ENCODE measurements at places on chromosomes 7 and 10. TPM values are rescaled to one million over a fixed set of nuclear protein-coding genes. Genes with fewer than 3 reads are reported as not detected.

RPEL1 gene
- not detected for total RNA-seq

TFPI2 gene
- total RNA-seq, result 0.68 TPM

GIMAP7 gene
- 11.9 TPM for total RNA-seq

OGDHL gene
- total RNA-seq, result 4.2 TPM

RET gene
- 1.6 TPM for total RNA-seq

HKDC1 gene
- total RNA-seq, result 26.8 TPM

ZPBP gene
- total RNA-seq, result not detected

DNA sequence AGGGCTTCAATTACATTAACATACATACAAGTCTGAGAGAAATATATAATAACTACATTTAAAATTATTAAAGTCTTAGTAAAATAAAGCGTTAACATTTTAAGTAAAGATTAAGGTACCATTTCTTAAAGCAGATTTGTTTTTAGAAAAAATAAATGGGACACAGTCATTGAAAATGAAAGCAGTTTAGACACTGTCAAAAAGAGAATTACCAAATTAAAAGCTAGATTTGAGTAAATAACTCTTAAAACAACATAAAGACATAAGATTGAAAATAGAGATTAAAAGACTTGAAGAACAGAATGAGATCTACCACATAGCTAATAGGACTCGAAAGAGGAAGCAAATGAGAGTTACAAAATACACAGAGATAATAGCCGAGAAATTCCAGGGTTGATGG is 562.2 kb upstream of the FOXK1 start:
- no peak for DNase-seq

DNA sequence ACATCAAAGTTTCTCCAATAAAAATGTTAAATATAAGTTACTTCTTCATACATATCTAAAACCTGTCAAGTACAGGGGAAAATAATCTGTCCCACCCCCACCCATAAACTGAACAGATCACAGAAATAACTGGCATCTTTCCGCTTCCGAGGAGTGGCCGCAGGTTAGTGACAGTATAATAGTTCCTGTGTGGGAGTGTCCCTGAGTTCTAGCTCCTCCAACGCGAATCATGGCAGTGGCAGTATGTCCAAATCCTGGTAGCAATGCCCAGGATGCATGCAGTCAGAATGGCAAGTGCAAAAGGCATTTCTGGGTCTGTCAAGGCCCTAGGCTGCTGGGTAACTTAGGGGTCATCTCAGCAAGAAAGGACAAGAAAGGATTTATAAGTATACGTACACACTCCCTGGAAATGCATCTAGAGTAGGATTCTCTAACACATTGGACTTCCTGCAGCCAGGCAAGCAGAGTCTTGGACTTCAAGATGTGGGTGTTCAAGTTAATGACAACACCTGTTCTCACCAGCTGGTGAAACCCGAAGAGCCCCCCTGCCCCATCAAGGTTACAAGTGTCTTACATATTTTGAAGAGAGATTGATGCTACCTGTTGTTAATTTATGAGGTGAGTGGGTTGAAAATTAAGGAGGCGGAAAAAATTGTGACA is 94.4 kb upstream of the COL1A2 start:
- DNase-seq, result no peak

DNA sequence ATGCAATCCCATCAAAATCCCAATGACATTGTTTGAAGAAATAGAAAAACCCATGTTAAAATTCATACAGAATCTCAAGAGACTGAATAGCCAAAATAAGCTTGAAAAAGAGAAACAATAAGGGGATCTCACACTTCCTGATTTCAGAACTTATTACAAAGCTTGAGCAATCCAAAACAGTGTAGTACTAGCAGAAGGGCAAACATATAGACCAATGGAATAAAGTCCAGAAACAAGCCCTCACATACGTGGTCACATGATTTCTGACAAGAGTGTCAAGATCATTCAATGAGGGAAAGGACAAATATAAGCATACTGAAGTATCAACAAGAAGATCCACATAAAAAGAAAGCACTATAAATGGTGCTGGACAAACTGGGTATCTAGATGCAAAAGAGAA is 31.9 kb downstream of the MICU1 start:
- DNase-seq, result no peak

GRCh38 chr7:45696476-45696875 is 122.3 kb downstream of the ADCY1 start:
- DNase-seq, result no peak

- DNase-seq, result no peak
Measured at GRCh38 chr10:49781247-49781646, 19.1 kb upstream of the OGDHL start.

- DNase-seq, result peak; percentile 30
Measured at GRCh38 chr10:104255311-104255981, 754 bp downstream of the GSTO1 start.

GRCh38 chr7:141227454-141227853 is 153.6 kb downstream of the TMEM178B start:
- DNase-seq, result no peak

DNA sequence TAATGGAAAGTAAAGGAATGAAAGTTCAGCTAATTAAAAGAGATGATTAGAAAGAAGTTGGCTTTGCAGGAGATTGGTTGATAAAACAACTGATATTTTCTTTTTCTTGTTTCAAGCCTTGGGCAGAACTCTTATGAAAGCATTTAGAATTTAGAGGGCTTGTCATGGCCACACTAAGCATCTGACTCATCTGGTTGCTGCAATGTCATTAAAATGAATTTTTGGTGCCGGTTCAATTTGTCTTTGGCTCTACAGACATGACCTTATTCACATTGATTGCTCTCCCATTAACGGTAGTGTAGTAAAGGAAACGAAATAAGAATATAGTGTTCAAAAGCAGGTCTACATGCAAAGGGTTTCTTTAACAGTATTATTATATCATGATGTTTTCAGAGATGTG is 1012.4 kb upstream of the C7orf33 start:
- no peak for DNase-seq

GRCh38 chr10:62054830-62055229 is 153.3 kb downstream of the ARID5B start:
- no peak for DNase-seq

- no peak for DNase-seq
Measured at GRCh38 chr7:158837790-158838637, 8.7 kb upstream of the ESYT2 start.

DNA sequence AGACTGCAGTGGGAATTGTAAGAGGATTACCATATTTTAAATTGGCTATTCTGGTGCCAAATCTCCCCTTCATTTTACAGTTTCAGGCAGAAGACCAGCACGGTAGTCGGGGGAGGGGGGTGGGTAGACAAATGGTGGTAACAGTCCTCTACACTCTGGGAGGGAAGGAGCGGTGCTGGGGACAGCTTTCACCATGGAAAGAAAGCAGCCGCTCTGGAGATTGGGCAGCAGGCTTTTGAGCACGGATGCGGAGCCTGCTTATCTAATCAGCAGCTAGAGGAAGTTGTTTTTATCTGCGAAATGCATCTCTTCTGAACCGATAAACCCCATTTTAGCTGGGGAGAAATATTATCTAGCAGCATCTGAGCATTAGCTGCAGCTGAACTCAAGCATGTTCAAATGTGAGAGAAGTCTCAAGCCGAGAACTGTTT is 28.7 kb downstream of the IKZF1 start:
- DNase-seq, result no peak

DNA sequence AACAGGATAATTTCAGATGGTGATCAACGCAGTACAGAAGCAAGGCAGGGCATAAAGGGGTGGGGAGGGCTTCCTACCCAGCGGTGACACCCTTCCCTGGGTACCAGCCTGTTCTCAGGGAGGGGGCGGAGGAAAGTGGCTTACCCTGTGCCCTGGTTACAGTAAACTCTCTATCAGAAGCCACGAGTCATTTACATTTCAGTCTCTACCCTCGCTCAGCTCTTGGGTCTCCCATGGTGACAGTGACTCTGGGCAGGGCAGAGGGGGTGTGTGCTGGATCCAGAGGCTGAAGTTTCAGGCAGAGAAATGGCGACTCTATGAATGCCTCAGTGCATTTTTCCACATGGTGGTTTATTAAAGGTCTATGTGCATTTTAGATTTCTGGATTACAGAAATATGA is 107.0 kb downstream of the ADARB2 start:
- no peak for DNase-seq

- no peak for DNase-seq
Measured at GRCh38 chr10:124619195-124619594, 125.0 kb downstream of the FAM53B start.

Data from transverse colon (tissue), 4 donors.